ENCODE measurements at places on chromosomes 4 and X.

- no peak overlapping the region for H3K27ac ChIP-seq
- DNase-seq, result no peak
- H3K4me1 ChIP-seq, result peaks cover 2% of the 10 kb centered on the region
- H3K27me3 ChIP-seq, result no peaks in the 10 kb centered on the region
Measured at GRCh38 chr4:172813359-172813923, 355.2 kb upstream of the GALNT7 start.

GRCh38 chrX:34053931-34054330 is 78.2 kb downstream of the FAM47A start:
- H3K4me3 ChIP-seq, result no peak overlapping the region
- no peak for DNase-seq
- no peaks in the 10 kb centered on the region for H3K4me1 ChIP-seq

GRCh38 chr4:4329496-4329895 is 39.4 kb downstream of the ZBTB49 start:
- no peaks in the 10 kb centered on the region for H3K27me3 ChIP-seq
- no peak overlapping the region for H3K27ac ChIP-seq
- H3K4me3 ChIP-seq, result no peak overlapping the region
- H3K4me1 ChIP-seq, result no peaks in the 10 kb centered on the region
- DNase-seq, result no peak
- no peaks in the 10 kb centered on the region for H3K36me3 ChIP-seq

GRCh38 chr4:39227906-39228305 is 45.6 kb downstream of the WDR19 start:
- no peaks in the 10 kb centered on the region for H3K4me1 ChIP-seq
- no peak overlapping the region for H3K27ac ChIP-seq
- H3K27me3 ChIP-seq, result no peaks in the 10 kb centered on the region
- no peak for DNase-seq
- no peak overlapping the region for H3K4me3 ChIP-seq

DNA sequence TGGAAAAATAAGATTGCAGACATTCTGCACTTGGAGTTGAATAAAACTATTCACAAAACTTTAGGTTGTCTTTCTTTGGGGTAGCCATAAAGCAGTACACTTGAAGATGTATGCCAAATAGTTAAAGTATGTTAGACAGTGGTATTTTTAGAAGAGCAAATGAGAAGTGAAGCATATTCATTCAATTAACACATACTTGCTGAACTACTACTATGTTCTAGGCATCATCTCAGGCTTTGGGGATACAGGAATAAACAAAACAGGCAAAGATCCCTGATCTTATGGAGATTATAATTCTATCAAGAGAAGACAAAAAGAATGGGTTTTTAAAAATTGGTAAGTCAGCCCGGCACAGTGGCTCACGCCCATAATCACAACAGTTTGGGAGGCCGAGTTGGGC is 29.0 kb downstream of the RBMX start:
- peaks cover 37% of the 10 kb centered on the region for H3K36me3 ChIP-seq
- H3K4me3 ChIP-seq, result no peak overlapping the region
- H3K27me3 ChIP-seq, result no peaks in the 10 kb centered on the region
- H3K27ac ChIP-seq, result no peak overlapping the region
- peaks cover 4% of the 10 kb centered on the region for H3K4me1 ChIP-seq

DNA sequence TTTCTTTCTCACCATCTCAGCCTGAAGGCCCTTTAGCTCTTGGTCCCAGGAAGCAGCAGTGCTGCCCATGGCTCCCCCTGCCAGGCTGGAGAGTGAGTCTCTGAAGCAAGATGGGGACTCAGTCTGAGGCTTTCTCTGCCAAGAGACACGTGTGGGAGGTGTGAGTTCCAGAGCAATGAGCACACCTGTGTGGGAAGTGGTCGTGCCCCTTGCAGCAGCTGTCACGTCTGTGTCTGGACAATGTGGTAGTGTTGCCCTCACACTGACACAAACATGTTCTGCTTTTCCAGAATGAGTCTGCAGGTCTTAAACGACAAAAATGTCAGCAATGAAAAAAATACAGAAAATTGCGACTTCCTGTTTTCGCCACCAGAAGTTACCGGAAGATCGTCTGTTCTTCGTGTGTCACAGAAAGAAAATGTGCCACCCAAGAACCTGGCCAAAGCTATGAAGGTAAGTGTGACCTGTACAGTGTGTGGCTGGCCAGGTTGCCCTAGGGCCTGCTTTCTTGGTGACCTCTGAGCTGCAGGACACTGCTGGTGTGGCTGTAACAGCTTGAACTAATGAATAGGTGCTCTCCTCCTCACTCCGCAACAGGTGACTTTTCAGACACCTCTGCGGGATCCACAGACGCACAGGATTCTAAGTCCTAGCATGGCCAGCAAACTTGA is 1.9 kb downstream of the TACC3 start:
- H3K4me3 ChIP-seq, result peak overlapping the region; percentile 97
- H3K27ac ChIP-seq, result peak overlapping the region; percentile 98
- H3K27me3 ChIP-seq, result no peaks in the 10 kb centered on the region
- H3K4me1 ChIP-seq, result peaks cover 66% of the 10 kb centered on the region

DNA sequence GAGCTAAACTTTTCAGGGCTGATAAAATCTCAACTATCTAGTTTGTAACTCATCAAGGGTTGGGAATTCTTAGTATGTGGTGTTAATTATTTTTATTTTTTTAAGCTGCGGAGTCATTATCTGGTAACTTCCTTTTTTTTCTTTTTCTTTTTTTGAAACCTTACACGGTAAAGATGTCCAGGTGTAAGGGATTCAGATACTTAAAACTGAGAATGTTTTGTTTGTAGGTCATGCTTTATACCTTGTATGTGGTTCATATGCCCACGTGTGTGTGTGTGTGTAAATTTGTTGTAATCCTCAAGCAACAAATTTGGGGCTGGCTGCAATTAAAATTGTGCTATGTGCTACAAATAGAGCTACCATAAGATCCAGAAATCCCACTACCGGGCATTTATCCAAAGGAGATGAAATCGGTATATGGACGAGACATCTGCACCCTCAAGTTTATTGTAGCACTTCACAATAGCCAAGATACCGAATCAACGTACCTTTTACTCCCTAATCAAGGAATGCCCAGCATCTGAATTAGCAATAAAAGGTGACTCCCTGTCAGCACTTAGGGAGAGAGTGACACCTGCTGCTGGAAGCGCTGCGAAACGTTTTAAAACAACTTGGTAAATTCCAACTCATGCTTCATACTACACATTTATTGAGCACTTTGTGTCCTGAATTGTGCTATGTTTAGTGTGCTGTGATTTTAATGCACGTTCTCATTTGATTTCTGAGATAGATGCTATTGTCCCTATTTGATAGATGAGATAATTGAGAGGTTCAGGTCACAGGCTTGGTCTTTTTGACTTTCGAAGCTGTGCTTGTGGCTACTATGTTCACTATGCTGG is 16.1 kb downstream of the MSMO1 start:
- no peaks in the 10 kb centered on the region for H3K27me3 ChIP-seq
- peak; percentile 41 for DNase-seq
- no peak overlapping the region for H3K4me3 ChIP-seq
- H3K36me3 ChIP-seq, result peaks cover 24% of the 10 kb centered on the region
- peaks cover 4% of the 10 kb centered on the region for H3K4me1 ChIP-seq

- no peaks in the 10 kb centered on the region for H3K27me3 ChIP-seq
- H3K36me3 ChIP-seq, result no peaks in the 10 kb centered on the region
- H3K27ac ChIP-seq, result no peak overlapping the region
- DNase-seq, result no peak
- H3K4me1 ChIP-seq, result no peaks in the 10 kb centered on the region
- H3K4me3 ChIP-seq, result no peak overlapping the region
Measured at GRCh38 chr4:61143461-61143860, 56.7 kb upstream of the ADGRL3 start.

GRCh38 chr4:86845593-86845992 is 3.6 kb downstream of the SLC10A6 start:
- H3K36me3 ChIP-seq, result no peaks in the 10 kb centered on the region
- no peak overlapping the region for H3K27ac ChIP-seq
- no peak overlapping the region for H3K4me3 ChIP-seq
- H3K27me3 ChIP-seq, result no peaks in the 10 kb centered on the region

DNA sequence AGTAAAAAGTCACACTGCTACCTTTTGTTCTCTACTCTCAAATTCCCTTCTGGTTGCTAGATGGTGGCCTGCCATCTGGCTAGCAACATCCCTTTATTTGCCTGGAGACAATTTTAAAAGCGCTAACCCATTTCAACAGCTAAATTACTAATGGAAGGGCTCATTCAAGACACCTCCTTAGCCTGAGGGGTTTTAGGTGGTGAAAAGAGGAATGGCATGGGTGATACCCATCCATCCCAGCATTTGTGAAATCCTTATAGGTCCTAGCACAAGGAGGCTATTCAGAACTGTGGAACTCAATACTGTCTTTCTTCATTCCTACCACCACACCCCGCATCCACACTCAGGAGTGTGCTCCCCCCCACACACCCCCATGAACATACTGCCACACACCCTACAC is 33.5 kb downstream of the ARHGEF9 start:
- H3K4me3 ChIP-seq, result no peak overlapping the region
- H3K36me3 ChIP-seq, result peaks cover 4% of the 10 kb centered on the region
- no peak overlapping the region for H3K27ac ChIP-seq
- DNase-seq, result no peak
- H3K4me1 ChIP-seq, result peaks cover 49% of the 10 kb centered on the region

DNA sequence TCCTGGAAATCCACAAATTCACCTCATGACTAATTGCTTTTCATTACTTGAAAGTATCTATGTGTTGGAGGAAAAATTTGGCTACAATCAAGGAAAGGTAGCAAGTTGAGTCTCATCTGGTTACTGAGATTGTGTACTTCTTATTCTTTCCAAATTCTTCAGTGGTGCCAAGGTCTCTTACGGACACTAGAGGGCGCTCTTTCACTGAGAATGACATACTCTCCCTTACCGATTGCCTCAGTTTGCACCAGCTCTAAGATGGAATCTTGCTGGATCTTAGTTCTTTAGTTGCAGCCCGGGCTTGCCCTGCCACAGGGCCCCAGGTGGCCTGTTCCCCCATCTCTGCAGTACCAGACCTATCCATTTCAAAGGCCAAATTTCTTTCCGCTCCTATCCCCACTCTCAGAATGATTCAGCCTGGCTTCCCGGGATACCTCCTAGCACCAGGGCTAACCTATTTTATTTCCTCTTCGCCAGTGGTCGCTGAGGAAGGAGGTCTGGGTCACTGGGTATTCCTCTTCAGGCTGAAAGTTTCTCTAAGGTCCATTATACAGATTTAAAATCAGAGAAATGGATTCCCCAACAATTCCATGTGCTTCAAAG is 24.6 kb upstream of the GPR50 start:
- H3K4me1 ChIP-seq, result no peaks in the 10 kb centered on the region
- H3K27me3 ChIP-seq, result peaks cover 17% of the 10 kb centered on the region
- no peak overlapping the region for H3K27ac ChIP-seq
- DNase-seq, result peak; percentile 37

GRCh38 chrX:10119399-10119990 is 37.3 kb upstream of the CLCN4 start:
- peaks cover 7% of the 10 kb centered on the region for H3K36me3 ChIP-seq
- no peaks in the 10 kb centered on the region for H3K27me3 ChIP-seq
- no peak overlapping the region for H3K4me3 ChIP-seq
- DNase-seq, result peak; percentile 77
- peaks cover 4% of the 10 kb centered on the region for H3K4me1 ChIP-seq
- peak overlapping the region; percentile 7 for H3K27ac ChIP-seq

GRCh38 chr4:26135331-26135730 is 185.5 kb upstream of the RBPJ start:
- no peak for DNase-seq
- peaks cover 35% of the 10 kb centered on the region for H3K4me1 ChIP-seq
- no peak overlapping the region for H3K27ac ChIP-seq
- no peaks in the 10 kb centered on the region for H3K27me3 ChIP-seq
- no peak overlapping the region for H3K4me3 ChIP-seq
